Neuronal stem cell (in vitro differentiated cells): ENCODE measurements at places on chromosomes 3 and 15.

GRCh38 chr15:90192961-90193786 lies 8.0 kb upstream of the SEMA4B start:
- DNase-seq: no peak

DNA sequence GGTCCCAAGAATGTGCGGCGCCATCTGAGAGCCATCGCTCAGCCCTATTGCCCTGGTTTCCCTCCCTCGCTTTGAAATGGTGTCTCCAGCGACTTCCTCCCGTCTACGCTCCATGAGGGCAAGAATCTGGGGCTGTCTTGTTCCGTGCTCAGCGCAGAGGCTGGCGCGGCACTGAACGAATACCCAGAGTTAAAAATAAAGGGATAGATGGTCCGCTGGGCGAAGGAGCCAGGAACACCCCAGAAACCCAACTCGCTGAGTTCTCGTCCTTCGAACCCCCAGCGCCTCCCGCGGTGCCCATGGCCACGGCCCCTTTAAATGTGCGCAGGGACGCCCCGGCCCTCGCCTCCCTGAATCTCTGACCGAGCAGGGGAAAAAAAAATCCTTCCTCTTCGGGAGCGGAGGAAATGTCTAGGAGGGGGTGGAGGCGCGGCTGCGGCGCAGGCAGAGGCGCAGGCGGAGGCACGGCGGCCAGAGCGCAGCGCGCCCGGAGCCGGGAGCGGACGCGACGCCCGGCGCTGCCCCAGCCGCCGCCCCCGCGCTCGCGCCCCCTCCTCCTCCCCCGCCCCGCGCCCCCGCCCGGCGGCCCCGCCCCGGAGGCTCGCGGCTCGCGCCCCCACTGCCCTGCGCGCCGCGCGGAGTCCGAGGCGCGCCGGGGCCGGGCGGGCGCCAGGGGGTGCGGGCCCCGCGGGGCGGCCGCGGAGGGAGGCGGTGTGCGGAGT lies 8.5 kb upstream of the FGD5 start:
- no peak for DNase-seq

DNA sequence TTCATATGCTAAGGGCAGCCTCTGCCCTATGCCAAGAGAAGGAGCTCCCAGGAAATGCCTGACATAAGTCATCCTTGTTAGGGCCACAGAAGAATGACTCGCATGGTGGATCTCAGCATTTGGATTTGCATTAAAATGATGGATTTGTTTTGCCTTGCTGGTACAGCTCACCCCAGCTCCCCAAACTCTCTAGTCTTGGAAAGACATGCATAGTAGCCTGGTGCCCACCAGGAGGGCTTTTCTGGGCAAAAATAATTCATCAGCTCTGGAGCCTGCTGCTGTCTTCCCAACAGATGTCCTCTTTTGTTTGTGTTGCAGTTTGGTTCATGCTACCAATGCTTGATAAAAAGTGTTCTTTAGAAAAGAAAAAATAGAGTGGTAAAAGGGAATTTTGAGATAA lies 833.0 kb downstream of the AGBL1 start:
- DNase-seq: no peak

- peak; percentile 74 for DNase-seq
These were observed 164.8 kb downstream of the ERC2 start for GRCh38 chr3:56303487-56303886.
